Heart left ventricle (tissue), 16 donors: ENCODE measurements at places on chromosomes 7 and 10.

DNA sequence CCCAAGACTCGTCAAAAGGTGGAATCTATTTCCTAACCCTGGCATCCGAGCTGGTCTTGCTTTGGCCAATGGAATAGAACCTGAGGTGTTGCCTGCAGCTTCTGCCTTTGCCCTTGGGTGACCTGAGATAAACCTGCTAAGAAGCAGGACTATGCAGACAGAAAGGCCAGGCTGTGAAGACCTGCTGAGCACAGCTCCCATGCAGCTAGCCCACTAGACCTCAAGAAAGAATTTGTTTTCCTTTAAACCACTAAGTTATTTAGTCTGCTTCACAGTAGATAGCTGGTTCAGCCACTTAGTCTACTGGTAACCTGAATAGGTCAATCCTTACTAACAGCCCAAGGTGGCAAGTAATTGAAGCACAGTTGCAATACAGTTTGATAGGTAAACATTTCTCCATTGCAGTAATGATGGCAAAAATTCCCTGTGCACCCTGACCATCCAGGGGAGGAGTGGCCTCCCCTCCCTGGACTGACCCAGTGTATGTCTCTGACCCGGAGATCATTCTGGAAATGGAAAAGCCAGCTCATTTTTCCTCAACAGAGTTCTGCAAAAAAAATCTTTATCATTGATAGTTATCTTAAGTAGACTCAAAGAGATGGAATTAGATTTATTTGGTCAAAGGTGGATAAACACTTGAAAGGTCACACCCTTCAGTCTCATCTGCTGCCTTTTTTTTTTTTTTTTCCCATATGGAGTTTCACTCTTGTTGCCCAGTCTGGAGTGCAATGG lies 20.0 kb downstream of the TNS3 start:
- no peak for DNase-seq

- no peak for DNase-seq
Observed at GRCh38 chr10:79468015-79468560, 22.7 kb upstream of the ZCCHC24 start.

DNA sequence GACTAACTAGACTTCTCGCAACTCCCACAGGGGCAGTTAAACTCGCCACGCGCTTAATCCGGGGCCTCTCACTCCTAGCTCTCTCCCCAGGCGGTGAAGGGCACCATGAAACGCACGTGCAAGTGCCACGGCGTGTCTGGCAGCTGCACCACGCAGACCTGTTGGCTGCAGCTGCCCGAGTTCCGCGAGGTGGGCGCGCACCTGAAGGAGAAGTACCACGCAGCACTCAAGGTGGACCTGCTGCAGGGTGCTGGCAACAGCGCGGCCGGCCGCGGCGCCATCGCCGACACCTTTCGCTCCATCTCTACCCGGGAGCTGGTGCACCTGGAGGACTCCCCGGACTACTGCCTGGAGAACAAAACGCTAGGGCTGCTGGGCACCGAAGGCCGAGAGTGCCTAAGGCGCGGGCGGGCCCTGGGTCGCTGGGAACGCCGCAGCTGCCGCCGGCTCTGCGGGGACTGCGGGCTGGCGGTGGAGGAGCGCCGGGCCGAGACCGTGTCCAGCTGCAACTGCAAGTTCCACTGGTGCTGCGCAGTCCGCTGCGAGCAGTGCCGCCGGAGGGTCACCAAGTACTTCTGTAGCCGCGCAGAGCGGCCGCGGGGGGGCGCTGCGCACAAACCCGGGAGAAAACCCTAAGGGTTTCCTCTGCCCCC lies 19.5 kb downstream of the WNT8B start:
- DNase-seq: peak; percentile 71

DNA sequence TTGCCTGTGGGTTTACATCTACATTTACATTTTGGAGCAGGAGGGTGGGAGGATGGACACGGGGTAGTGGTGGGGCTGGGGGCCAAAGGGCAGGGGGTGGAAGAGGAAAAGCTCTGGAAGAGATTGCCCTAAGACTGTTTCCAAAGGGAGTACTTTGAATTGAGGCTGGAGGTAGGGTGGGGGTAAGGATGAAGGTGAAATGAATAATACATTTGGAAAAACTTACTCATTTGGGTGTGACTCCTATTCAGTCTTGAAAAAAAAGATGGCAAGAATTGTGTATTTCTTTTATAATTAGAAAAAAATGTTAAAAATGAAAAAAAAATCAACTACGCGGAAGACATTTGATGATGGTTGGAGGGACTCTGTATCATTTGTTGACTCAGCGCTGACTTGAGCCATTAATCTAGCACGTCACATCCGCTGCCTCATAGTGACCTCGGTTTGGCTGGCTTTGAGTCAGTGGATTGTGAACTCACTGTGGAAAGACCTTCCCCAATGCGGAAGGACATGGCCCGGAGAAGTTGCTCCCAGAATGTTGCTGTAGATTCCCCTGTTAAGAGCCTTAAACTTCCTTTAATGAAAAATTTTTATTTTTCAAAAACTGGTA lies 2.8 kb downstream of the FAM180A start:
- DNase-seq: peak; percentile 67

- no peak for DNase-seq
Observed at GRCh38 chr7:20470726-20471125, 140.0 kb downstream of the ITGB8 start.

DNA sequence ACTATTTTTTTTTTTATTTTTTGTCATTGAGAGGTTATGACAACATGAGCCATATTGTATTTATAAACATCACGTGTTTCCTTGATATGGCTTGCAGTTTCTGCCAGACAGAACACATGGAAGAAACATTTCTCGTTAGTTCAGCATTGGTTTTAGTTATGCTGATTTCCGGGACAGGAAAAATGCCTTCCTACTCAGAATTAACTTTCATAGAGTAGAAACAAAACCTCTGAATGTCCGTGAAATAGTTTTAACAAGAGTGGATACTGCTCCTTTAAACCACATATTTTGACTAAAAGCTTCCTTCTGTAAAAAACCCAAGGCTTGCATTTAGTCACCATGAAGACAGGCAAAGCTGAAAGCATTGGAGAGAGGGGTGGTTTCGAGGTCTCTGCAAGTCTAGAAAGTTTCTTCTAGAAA lies 240.4 kb downstream of the KIAA1217 start:
- DNase-seq: no peak

GRCh38 chr10:120266022-120266421 lies 191.0 kb upstream of the PLPP4 start:
- DNase-seq: no peak
